ENCODE measurements at places on chromosomes 16 and 17.

DNA sequence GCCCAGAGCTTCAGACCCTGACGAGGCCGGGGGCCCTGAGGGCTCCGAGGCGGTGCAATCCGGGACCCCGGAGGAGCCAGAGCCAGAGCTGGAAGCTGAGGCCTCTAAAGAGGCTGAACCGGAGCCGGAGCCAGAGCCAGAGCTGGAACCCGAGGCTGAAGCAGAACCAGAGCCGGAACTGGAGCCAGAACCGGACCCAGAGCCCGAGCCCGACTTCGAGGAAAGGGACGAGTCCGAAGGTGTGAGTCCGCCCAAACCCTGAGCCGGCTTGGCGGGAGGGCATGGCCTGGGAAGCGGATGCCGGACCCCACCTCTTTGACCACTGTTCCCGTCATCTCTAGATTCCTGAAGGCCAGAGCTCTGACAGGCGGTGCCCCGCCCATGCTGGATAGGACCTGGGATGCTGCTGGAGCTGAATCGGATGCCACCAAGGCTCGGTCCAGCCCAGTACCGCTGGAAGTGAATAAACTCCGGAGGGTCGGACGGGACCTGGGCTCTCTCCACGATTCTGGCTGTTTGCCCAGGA, 4.4 kb downstream of the NOL3 start:
- DNase-seq: no peak

GRCh38 chr16:49855280-49855821, 561 bp downstream of the ZNF423 start:
- DNase-seq: peak; percentile 72

DNA sequence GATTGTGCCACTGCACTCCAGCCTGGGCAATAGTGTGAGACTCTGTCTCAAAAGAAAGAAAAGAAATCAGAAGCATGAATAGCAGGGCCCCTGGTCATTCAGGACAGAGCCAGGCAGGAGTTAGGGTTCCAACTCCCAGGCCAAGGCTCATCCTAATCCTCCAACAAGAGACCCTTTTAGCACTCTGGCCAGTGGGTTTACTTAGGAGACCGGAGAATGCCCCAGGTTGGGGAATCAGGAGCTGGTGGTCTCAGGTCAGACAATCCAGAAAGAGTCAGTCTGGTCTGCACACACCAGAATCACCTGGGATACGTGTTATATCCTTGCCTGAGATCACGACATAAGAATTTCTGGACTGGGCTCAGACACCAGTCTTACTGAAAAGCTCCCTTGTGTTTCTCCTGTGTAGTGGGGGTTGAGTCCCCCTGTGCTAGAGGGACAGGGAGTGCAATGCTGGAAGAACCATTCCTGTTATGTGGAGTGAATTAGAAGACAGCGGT, 48.7 kb downstream of the CCDC42 start:
- no peak for DNase-seq

DNA sequence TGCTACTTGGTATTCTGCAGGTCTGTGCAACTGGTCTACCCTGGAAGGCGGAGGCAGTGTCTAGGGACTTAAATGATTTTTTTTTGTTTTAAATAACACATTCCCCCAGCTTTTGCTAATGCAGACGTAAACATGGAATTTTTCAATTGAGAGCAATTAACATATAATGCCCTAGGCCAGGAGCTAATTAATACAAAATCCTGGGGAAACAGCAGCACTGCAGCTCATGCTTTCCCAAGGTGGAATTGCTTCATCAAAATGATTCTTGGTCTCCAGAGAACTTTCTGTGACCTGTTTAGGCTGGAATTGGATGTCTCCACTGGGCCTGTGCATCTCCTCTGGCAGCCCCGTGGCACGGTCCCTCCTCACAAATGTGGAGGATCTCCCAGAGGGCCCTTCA, 50.6 kb downstream of the SHISA9 start:
- DNase-seq: no peak

- no peak for DNase-seq
Observed at GRCh38 chr17:41505007-41505808, at the start of gene KRT13. Gene KRT13 (minus strand): TSS chr17:41505612. CDS start chr17:41505550, 62 bp downstream.

GRCh38 chr16:57843400-57843799, 41.1 kb upstream of the KIFC3 start:
- DNase-seq: no peak

GRCh38 chr17:39175695-39176093, 9.7 kb upstream of the ARL5C start:
- peak; percentile 26 for DNase-seq

DNA sequence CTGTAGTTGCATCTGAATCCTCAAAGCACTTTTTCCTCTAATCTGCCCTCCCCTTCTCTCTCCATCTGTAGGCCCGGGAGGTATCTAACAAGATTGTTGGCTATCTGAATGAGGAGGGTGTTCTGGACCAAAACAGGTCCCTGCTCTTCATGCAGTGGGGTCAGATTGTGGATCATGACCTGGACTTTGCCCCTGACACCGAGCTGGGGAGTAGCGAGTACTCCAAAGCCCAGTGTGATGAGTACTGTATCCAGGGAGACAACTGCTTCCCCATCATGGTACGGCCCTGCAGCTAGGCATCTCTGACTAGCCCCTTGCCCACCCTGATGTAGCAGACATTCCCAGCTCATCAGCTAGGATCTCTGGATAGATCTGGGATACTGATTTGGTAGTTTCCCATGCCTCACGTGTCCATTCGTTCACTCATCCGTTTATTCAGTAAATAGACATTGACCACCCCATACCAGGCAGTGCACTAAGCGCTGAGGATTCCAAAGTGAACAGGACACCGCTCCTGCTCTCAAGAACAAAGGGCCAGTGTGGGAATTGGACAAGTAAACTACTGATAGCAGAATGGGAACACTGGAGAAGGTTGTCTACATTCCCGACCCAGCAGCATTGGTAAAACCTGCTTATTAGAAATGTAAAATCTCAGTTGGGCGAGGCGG, 12.1 kb downstream of the LPO start:
- DNase-seq: no peak

DNA sequence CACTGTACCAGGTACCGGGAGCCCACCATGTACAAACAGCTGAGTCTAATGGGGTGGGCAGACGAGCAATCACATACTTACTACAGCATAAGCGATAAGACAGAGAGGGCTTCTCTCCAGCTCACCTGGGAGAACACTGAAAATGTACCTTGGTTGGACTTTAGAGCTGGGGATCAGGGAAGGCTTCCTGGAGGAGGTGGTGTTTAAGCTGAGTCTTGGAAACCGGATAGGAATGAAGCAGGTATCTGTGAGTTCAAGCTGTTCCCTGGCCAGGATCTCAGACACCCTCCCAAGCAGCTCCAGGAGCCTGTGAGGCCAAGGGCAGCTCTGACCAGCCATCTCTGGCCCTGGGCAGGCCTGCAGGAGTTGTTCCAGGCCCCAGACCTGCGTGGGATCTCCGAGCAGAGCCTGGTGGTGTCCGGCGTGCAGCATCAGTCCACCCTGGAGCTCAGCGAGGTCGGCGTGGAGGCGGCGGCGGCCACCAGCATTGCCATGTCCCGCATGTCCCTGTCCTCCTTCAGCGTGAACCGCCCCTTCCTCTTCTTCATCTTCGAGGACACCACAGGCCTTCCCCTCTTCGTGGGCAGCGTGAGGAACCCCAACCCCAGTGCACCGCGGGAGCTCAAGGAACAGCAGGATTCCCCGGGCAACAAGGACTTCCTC, 8.0 kb upstream of the SERPINF1 start:
- no peak for DNase-seq

- DNase-seq: no peak
Observed at GRCh38 chr16:81661082-81661481, 118.0 kb upstream of the PLCG2 start.

DNA sequence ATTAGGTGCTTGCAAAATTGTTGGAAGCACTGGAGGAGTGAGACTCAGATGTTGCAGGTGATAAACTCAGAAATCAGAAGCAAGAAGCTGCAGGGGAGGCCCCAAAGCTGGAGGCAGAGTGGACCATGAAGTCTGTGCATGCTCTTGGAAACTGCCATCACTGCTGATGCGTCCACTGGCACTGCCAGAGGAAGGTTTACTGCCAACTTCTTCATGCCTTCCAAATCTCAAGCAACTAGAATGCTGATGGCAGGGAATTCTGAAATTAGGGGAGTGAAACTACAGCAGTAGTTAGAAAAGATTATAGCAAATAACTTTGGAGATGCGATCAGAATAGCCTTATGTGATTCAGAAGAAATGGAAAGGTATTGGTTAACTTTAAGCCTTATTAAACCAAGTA, 277.1 kb upstream of the SDK2 start:
- no peak for DNase-seq

- no peak for DNase-seq
Observed at GRCh38 chr16:66169817-66170216, 196.7 kb upstream of the CDH5 start.

DNA sequence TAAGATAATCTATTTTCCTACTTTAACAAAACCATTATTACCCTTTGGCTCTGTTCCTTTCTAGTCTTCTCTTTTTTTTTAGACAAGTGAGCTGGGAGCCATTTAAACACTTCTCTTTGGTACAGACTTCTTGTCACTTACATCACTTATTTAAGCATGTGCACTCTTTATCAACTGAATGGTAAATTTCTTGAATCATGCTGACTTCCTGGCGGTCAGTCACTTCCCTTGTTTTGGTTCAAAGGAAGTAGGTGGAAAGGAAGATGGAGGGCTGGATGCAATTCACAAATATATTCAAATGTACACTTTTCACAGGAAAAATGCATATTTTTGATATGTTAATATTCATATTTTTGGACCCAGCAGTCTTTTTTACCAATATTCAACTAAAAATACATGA, 97.1 kb downstream of the ITFG1 start:
- no peak for DNase-seq

GRCh38 chr17:67573987-67574657, 143.6 kb upstream of the NOL11 start:
- DNase-seq: no peak

DNA sequence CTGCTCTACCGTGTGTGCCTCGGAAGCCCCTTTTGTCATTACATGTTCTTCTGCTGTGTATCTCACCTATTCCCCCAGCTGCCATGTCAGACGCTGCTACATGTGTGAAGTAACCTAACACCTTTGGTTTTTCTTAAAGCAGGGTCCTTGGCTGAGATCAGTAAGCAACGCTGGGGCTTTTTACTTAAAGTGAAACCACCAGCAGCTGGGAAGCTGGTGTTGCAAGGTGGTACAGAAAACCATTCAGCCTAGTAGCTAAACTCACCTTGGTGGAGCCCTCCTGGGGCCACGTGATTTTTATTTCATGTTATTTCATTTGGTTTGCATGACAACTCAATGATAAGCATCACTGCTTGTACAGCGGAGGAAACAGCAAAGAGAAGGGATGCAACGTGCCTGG, 62.6 kb downstream of the PLCG2 start:
- DNase-seq: no peak

GRCh38 chr16:88577166-88577565, 7.0 kb downstream of the ZC3H18 start:
- no peak for DNase-seq

GRCh38 chr16:82379551-82379950, 209.5 kb upstream of the MPHOSPH6 start:
- DNase-seq: no peak

DNA sequence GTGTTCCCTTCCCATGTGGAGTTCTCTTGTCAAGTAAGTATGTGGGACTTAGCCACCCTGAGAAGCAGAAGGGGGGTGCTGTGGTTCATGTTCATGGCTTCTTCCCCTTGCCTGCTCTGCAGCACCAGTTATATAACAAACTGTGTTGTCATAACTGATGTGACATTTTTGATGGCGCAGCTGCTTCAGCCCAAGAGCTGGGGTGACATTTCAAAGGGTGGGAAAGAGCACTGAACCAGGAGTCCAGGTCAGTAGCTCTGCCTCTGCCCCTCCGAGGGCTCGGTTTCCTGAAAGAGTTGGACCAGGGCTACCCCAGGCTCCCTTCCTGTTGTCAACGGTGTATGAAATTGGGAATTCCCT, 7.4 kb downstream of the GNAO1 start:
- no peak for DNase-seq

- DNase-seq: no peak
Observed at GRCh38 chr17:45686250-45686649, 97.9 kb upstream of the CRHR1 start.

- no peak for DNase-seq
Observed at GRCh38 chr17:57289613-57290012, 33.3 kb downstream of the MSI2 start.

All from MG63 (cell line).